RPMI7951 (cell line): ENCODE measurements at places on chromosomes 1 and 21. TPM values are rescaled to one million over a fixed set of nuclear protein-coding genes. Genes with fewer than 3 reads are reported as not detected.

Gene SAMD11
- 0.20 and 0.48 TPM in 2 replicates for total RNA-seq

Gene KCNJ15
- 13.2 and 18.9 TPM in 2 replicates for total RNA-seq

Gene RHD
- not detected in 2 replicates for total RNA-seq

Gene SIM2
- total RNA-seq: 1.2 and 1.5 TPM in 2 replicates

Gene DENND2C
- total RNA-seq: 0.29 and 0.36 TPM in 2 replicates

Gene AIRE
- 0.10 TPM in 1 of 2 replicates, not detected in the other for total RNA-seq
